Stimulated activated effector memory CD8-positive, alpha-beta T cell treated with anti-CD3 and anti-CD28 coated beads, Interleukin-12 subunit alpha, Interleukin-12 subunit beta, amount 100 ng/mL, for 72 hours (primary cell): ENCODE measurements at places on chromosomes 16 and 17.

DNA sequence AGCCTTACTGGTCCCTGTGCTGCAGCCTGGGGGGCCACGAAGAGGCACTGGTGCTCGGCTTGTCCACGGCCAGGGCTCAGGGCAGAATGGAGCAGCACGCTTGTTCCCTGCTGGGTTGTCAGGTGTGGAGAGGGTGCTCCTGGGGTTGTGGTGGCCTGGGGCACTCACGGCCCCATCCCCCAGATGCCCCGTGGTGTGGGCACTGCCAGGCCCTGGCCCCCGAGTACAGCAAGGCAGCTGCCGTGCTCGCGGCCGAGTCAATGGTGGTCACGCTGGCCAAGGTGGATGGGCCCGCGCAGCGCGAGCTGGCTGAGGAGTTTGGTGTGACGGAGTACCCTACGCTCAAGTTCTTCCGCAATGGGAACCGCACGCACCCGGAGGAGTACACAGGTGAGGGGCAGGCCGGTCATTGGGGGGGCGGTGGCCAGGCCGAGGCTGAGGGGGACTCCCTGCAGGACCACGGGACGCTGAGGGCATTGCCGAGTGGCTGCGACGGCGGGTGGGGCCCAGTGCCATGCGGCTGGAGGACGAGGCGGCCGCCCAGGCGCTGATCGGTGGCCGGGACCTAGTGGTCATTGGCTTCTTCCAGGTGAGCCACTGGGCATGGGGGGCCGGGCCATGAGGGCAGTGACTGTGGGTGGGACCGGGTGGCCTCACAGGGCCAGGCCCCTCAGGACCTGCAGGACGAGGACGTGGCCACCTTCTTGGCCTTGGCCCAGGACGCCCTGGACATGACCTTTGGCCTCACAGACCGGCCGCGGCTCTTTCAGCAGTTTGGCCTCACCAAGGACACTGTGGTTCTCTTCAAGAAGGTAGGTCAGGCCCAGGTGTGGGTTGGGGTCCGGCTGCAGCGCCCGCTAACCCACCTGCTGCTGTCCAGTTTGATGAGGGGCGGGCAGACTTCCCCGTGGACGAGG is 1.5 kb downstream of the PDIA2 start:
- no peak for DNase-seq

DNA sequence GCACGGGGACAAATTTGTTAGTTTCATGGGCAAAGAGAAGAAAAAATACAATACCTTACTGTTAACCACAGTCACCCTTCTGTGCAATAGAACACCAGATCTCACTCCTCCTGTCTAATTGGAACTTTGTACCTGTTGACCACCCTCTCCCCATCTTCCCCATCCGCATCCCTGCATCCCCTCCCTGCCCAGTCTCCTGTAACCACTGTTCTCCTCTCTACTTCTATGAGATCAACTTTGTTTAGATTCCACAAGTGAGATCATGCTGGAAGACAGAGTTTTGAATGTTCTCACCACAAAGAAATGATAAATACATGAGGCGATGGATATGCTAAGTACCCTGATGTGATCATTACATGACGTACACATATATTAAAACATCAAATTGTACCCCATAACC is 47.7 kb downstream of the CLEC16A start:
- no peak for DNase-seq

GRCh38 chr17:4450710-4451316 is 17.1 kb downstream of the SPNS3 start:
- DNase-seq = no peak

GRCh38 chr16:11914210-11915113 is 1.3 kb downstream of the GSPT1 start:
- peak; percentile 72 for DNase-seq

GRCh38 chr16:30166202-30166902 is 17.1 kb upstream of the CORO1A start:
- DNase-seq = no peak

GRCh38 chr17:39660397-39661385 is 4.5 kb upstream of the TCAP start:
- DNase-seq = no peak

- DNase-seq = no peak
These were observed 217.0 kb downstream of the CCDC182 start for GRCh38 chr17:57528058-57528451.

- no peak for DNase-seq
These were observed 11.2 kb downstream of the PIEZO1 start for GRCh38 chr16:88773812-88774291.

DNA sequence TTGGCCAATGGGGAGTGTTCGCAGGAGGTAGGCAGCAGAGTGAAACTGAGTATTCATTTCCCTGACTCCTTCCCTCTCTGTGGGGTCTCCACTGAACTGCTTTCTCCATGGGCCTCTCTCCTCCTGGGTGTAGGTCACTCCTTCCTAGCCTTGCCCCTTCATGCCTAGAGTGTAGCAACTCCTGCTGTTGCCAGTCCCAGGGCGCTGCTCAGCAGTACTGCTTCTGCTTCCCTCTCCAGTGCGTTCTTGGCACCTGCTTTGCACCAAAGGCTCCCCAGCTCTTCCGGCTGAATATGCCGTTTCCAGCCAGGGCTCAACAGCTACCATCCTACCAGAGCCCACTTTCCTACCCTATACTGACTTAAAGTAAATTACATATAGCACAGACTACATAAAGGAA is 92.2 kb downstream of the MAF start:
- DNase-seq = no peak

- no peak for DNase-seq
These were observed 20.3 kb downstream of the RAB11FIP4 start for GRCh38 chr17:31411707-31412285.

- no peak for DNase-seq
These were observed 3.3 kb upstream of the NFE2L1 start for GRCh38 chr17:48044851-48045250.

DNA sequence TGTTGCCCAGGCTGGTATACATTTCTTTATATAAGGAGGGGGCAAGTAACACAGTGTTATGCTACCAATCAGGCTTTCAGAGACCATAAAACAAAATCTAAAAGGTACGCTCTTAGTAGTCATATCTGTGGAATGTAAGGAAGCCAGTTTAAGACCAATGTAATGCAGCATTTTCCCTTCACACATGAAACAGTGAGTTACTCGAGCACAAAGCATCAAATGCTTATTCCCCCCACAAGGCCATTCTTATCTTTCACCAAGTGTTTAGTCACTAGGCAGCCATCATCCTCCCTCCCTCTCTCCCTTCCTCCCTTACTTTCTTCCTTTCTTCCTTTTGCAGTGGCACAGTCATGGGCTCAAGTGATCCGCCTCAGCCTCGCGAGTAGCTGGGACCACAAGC is 12.8 kb downstream of the HMOX2 start:
- DNase-seq = no peak

DNA sequence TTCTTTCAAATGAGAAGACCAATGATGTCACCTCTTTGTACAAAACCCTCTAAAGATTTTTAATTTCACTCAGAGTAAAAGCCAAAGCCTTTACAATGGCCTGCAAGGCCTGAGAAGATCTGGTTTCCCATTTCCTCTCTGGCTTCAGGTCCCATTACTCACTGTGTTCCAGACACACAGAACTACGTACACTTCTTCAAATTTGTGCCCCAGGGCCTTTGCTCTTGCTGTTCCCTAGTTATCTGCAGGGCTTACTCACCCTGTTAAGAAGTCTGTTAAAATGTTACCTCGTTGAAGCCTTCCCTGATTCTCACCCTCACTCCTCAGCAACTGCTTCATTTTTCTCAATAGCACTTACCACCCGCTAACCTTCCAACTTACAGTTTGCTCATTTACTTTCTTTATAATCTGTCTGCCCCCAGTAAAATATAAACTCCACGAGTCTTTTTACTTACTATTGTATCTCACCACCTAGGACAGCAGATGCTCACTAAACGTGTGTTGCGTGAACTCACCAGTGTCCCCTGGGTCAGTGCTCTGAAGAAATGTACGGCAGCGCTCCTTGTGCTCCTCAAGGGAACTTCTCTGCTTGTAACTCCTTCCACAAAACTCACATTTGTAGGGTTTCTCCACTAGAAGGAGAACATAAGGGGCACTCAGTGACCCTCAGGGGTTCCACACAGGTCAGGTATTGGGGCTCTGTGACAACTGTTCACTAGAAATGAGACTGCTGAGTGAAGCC is 50.2 kb downstream of the GRB7 start:
- DNase-seq = no peak

DNA sequence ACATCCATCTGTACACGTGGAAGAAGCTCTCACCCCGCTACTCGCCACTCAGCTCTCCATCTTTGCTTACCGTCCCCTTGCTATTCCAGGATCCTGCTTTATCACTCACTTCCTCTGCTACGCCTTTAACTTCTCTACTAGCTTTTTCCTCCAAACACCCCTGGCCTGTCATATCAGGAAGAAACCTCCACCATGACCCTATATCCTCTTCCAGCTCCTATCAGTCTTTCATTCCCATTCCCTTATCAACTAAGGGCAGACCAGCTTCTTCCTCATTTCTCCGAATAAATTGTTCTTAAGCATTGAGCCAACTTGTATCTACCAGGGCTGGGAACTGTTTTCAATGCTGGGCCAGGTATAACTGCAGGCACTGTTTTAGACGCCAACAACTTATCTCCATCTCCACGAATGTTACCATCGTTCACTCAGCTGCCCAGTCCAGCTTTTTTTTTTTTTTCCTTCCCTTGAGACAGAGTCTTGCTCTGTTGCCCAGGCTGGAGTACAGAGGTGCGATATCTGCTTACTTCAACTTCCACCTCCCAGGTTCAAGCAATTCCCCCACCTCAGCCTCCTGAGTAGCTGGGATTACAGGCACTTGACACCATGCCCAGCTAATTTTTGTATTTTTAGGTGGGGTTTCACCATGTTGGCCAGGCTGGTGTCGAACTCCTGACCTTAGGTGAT is 4.3 kb downstream of the IQCK start:
- no peak for DNase-seq

- no peak for DNase-seq
These were observed 75.7 kb downstream of the FBXL20 start for GRCh38 chr17:39325528-39326240.

GRCh38 chr17:32298721-32299579 is 33.3 kb downstream of the RHBDL3 start:
- no peak for DNase-seq

DNA sequence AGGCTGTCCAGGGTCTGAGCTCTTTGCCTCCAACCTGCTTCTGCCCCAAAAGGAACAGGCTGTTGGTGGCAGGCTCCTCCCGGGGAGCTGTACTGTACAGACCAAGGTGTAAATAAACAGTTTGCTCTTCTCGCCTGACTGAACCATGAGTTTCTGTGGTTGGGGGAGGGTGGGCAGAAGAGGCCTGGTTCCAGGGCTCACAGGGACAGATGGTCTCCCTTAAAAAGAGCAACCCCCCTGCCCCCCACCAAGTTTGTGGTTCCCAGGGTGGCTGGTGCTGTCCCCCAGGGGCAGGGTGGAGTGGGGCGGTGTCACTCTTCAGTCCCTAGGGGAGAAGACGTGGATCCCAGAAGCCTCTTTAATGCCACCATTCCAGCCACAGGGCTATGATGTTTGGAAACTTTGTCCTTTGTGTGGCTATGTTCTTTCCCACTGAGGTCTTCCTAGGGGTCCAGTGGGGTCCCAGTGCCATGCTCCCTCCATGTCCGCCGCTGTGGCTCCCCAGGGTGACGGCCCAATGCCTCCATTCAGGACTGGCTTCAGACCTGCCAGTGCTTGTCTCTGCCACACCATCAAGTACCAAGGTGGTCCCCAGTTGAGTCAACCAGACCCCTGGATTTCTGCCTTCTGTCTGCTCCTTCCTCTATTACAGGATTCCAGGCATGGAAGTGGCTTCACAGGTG is 146.7 kb downstream of the RAB11FIP4 start:
- DNase-seq = no peak

DNA sequence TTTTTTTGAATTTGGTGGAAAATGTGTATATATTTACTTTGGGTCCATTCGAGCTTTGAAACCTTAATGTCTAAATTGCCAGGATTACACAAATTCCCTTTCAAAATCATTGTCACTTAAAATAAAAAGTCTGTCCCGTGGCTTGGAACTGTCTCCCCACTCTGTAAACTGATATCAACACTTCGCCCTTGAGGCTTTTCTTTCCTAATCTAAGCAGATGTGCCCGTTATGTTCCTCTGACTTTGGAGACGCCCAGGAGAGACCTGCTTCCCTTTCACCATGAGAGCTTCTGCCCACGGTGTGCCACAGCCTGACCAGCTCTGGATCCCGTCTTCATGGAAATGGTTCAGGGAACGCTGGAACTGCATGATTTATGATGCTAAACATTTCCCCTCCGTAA is 151.3 kb downstream of the C16orf95 start:
- DNase-seq = no peak

- DNase-seq = no peak
These were observed at the start of gene CLDN9 for GRCh38 chr16:3012828-3013420. CLDN9 (plus strand) TSS chr16:3012923; CDS start chr16:3013363, 440 bp downstream.

- no peak for DNase-seq
These were observed 18.2 kb upstream of the TBX21 start for GRCh38 chr17:47714773-47715396.

GRCh38 chr17:59154721-59155438 is at the start of gene SKA2:
SKA2 (minus strand) TSS chr17:59155186; CDS start chr17:59155163, 23 bp downstream.
- peak; percentile 98 for DNase-seq

GRCh38 chr16:74213372-74213771 is 83.2 kb upstream of the PSMD7 start:
- DNase-seq = no peak

DNA sequence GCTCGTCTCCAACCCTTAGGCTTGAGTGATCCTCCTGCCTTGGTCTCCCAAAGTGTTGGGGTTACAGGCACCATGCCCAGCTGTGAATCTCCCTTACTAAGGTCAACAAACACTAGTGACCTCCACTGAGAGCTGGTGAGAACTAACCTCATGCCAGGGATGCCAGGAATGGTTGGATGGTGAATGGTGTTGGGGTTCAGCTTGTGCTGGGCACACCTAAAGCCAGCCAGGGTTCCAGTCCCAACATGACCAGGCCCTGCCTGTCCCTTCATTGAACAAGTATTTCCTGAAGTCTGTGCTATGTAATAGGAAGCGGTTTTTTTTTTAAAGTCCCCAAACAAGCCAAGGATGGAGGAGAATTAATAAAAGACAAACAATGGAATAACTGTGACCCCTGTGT is 56.0 kb upstream of the TOB1 start:
- no peak for DNase-seq

- DNase-seq = no peak
These were observed 50.5 kb downstream of the IKZF3 start for GRCh38 chr17:39813631-39814030.

GRCh38 chr16:14300705-14301168 is 229.6 kb downstream of the MRTFB start:
- DNase-seq = no peak
